GM12878 (cell line): ENCODE measurements at places on chromosomes 7 and 10. TPM values are rescaled to one million over a fixed set of nuclear protein-coding genes. Genes with fewer than 3 reads are reported as not detected.

GRCh38 chr7:100038326-100038725 is 11.2 kb upstream of the ZSCAN21 start:
- peaks cover 13% of the 10 kb centered on the region for H3K36me3 ChIP-seq
- H3K4me1 ChIP-seq: no peaks in the 10 kb centered on the region
- no peaks in the 10 kb centered on the region for H3K27me3 ChIP-seq
- no peak overlapping the region for H3K27ac ChIP-seq

DNA sequence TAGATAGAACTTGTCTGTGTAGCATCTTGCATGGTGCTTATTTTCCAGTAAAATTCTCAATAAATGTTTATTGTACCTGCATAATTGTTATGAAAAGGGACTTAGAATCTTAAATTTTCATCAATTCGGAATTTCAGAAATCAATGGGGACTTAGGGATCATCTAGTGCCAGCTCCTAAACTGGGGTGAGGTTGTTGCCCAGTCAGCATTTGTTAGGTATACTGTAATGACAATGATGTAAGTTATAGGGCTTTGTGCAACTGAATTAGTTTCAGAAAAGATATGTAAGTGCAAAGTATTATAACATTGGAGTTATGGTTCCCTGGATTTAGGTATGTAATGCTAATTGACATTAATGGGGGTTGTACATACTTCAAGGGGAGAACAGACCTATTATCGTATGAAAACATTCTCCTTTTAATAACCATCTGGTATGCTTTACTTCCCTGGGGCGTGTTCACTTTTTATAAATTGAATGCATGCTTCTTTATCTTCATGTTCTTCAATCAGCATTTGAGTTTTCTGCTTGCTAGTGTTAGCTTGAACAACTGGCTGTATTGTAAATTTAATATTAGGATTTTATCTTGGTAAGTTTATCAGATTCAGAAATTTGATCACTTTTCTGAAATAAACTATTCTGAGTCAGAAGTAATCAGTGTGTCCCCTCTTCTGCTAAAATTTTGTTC is 270.3 kb downstream of the BBS9 start:
- H3K4me1 ChIP-seq: no peaks in the 10 kb centered on the region
- no peak for DNase-seq
- H3K4me3 ChIP-seq: no peak overlapping the region

Gene TMEM196
- not detected in 2 replicates for polyA plus RNA-seq

- H3K4me1 ChIP-seq: peaks cover 10% of the 10 kb centered on the region; the same call in 1 of the 2 replicates
- H3K27ac ChIP-seq: no peak overlapping the region
- no peaks in the 10 kb centered on the region for H3K27me3 ChIP-seq
- H3K36me3 ChIP-seq: no peaks in the 10 kb centered on the region
- DNase-seq: no peak
Measured at GRCh38 chr10:49050366-49050765, 65.0 kb downstream of the VSTM4 start.
